Renal cortex interstitium (tissue), 15 donors: ENCODE measurements at places on chromosomes 2 and 18. TPM values are rescaled to one million over a fixed set of nuclear protein-coding genes. Genes with fewer than 3 reads are reported as not detected.

DNA sequence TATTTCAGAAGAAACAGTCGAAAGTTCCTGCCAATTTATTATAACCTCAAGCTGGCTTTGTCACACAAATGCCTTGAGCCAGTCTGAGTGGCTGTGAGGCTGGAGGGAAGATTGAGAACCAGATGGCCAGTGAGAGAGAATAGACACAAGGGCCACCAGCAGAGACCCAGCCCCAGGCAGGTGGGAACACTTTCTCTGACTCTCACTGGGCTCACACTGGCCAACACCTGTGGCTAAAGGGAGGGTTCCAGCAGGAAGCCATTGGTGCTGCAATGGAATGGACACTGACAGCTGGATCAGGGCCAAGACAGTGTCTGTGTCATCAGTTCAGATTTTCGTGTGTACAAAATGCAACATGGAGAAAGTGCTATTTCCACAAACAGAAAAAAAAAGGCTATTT lies 29.9 kb downstream of the LOXHD1 start:
- no peak for DNase-seq

DNA sequence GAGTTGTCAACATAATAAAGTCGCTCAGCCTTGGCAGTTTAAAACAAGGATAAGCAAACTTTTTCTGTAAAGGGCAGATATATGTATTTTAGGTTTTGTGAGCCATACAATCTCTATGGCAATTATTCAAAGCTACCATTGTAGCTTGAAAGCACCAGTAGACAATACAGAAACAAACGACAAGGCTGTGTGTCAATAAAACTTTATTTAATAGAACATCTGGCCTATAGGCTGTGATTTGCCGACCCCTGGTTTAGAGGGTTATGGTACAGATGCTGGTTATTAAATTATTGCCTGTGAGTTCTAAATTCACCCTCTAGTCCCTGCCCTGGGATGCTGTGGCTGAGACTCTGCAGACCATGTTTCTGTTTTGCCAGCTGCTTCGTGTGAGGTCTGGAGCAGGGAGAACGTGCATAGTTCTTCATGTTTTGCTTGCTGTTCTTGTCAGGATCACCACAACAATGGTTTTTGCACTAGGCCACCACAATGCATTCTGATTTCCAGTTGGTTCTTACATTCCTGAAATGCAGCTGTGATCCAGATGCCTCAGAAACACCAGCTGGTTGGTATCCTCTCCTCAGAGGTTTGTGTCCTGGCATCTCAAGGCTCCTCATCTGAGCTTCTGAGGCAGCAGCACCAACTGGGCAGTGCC lies 46.6 kb downstream of the ICOS start:
- DNase-seq = no peak

GRCh38 chr2:144942516-144943256 lies 422.8 kb upstream of the ZEB2 start:
- no peak for DNase-seq

Gene KIF1A
- polyA plus RNA-seq = 11.4 TPM

Gene SERPINB4
- polyA plus RNA-seq = not detected

Gene COL5A2
- polyA plus RNA-seq = 115 TPM

GRCh38 chr18:72738136-72738535 lies 129.7 kb downstream of the NETO1 start:
- no peak for DNase-seq

GRCh38 chr2:170073288-170073687 lies 104.7 kb upstream of the MYO3B start:
- no peak for DNase-seq

- DNase-seq = no peak
Measured at GRCh38 chr18:32095192-32095899, 3.7 kb downstream of the RNF138 start.

DNA sequence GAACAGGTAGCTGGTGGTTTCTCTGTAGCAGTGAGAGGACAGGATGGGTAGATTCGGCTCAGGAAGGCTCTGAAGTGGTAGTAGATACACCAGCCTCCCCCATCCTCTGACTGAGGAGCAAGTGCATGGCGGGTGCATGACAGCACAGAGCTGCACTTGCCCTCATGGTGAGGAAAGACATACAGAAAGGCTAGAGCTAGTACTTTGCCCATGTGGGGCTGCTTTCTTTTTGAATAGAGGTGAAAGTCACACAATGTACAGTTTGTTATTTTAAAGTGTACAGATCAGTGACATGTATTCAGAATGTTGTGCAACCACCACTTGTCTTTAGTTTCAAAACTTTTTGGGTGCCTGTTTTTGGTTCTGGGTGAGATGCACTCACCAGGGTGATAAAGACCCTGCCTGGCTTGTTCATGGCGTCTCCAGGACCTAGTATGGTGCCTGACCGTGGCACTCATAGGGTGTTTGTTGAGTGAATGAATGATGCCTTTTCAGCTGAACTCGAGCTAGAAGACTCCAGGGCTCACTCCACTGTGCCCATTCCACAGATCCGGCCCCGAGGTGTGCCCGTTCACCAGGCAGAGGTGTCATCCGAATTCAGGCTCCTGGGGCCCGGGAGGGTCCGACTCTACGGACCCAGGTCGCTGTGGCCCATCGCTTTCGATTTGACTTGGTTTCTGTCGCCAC lies 421 bp upstream of the VAMP5 start:
- no peak for DNase-seq

DNA sequence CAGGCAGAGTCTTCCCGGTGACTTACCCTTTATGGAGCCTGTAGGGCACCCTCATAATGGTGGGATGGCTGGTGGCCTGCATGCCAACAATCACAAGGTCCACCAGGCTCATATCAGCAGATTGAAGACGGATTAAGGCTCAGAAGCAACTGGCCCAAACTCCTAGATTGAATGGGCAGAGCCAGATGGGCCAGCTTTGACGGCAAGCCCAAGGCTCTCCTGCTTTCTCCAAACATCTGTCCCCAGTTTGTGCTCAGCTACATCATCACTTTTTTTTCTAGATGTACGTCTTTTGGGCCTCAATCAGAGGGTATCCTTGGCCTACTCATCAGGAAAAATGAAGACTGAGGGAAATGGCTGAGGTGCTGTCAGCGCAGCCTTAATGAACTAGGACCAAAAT lies 114.6 kb downstream of the VIT start:
- no peak for DNase-seq

DNA sequence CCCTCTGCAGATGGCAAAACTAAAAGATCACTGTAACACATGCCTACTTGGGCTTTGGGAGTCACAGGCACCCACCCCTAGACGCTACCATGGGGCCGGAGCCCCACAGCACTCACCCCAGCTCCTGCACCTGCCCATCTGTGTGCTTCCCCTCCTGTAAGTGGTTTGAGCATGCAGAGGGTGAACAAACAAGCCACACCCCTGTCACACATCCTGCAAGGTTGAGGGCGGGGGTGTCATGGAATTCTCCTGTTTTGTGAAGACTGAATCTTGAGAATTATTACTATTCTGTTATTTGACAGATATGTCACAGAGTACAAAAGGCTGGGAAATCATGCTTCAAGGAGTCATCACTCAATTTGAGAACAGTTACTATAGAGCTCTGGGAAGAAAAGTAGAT lies 60.9 kb downstream of the RFTN2 start:
- DNase-seq = no peak

DNA sequence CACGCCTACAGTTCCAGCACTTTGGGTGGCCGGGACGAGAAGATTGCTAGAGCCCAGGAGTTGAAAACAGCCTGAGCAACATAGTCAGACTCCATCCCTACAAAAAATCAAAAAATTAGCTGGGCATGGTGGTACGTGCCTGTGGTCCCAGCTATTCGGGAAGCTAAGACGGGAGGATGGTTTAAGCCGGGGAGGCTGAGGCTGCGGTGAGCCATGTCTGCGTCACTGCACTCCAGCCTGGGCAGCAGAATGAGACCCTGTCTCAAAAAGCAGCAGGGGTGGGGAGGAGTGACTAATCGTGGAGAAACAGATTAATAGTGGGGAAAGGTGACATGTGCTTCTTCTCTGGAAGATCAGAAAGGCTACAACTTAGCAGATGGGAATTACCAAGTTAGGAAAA lies 58.1 kb upstream of the GPC1 start:
- no peak for DNase-seq

DNA sequence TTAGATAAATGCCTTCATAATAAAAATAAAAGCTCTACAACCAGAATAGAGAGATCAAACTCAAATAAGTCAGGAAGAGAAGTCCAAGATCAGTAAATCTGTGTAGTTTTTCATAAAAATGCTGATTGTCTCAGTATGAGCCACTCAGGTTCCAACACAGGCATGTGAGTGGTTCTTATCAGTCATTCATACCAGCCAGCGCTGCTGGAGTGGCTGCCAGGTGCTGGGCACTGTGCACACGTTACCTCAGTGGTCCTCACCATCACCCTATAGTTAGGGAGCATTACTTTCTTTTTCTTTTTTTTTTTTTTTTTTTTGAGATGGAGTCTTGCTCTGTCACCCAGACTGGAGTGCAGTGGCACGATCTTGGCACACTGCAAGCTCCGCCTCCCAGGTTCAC lies 23.8 kb downstream of the CNDP1 start:
- DNase-seq = no peak

Gene LAMA3
- 2.1 TPM for polyA plus RNA-seq

GRCh38 chr2:119689218-119689617 lies 10.2 kb downstream of the TMEM177 start:
- DNase-seq = no peak

GRCh38 chr2:159290289-159290907 lies 3.9 kb upstream of the WDSUB1 start:
- DNase-seq = peak; percentile 15

Gene ACKR3
- 56.2 TPM for polyA plus RNA-seq

DNA sequence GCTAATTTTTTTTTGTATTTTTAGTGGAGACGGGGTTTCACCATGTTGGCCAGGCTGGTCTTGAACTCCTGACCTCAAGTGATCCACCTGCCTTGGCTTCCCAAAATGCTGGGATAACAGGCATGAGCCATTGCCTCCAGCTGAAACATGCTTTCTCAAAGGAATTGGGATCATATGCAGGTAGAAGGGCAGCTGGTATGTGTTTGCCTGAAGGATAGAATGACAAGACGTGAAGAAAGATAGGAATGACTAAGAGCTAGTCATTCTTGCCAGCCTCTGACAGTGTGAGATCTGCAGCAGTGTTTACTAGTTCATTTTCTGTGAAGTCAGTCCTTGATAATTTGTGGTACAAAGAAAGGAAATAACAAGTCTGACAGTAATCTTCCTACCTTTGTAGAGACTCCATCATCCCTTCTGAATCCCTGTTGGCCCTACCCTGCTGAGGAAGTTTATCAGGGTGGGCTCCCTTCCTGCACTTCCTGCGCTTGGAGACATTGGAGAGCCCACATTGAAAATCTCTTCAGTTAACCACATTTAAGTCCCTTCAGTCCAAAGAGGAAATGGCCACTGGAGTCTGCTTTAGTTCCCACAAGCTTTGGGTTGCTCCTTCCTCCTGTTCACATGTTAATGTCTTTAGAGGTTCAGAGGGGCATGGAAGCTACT lies 14.7 kb downstream of the CFLAR start:
- no peak for DNase-seq

- no peak for DNase-seq
Measured at GRCh38 chr2:126674075-126674744, 18.3 kb downstream of the GYPC start.

DNA sequence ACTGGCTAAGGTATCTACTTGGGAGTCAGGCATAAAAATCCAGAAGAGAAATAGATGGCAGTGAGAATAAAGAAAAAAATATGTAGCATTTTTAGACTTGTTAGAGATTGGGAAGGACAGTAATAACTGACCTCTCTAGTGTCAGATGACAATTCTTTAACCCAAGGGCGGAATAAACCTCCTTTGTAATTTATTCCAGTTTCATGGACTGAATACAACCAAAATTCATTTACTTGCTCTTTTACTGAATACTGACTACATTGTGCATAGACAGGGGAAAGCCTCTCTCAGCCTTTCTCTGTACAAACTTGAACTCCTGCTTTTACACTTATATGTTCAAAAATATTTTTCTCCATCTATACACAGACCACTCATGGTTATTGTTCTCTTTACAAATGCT lies 475.3 kb upstream of the RAB12 start:
- no peak for DNase-seq

- no peak for DNase-seq
Measured at GRCh38 chr2:99975386-99975785, 167.0 kb downstream of the AFF3 start.

DNA sequence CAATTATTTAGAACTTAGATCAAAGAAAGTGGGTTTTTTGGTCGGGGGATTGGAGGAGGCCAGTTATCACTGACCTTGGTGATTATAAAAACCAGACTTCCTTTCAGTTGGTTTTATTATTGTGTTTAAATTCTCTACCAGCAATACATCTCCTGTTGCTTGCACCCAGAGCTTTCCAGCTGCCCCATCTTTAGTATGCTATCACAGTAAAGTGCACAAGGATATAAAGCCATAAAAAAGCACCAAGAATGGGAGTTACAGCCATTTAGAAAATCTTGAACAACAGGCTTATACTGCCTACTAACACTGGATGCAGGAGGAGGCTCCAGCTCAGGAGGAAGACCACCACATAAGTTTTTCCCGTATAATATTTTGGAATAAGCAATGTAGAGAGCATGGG lies 148.7 kb upstream of the OSR1 start:
- no peak for DNase-seq

DNA sequence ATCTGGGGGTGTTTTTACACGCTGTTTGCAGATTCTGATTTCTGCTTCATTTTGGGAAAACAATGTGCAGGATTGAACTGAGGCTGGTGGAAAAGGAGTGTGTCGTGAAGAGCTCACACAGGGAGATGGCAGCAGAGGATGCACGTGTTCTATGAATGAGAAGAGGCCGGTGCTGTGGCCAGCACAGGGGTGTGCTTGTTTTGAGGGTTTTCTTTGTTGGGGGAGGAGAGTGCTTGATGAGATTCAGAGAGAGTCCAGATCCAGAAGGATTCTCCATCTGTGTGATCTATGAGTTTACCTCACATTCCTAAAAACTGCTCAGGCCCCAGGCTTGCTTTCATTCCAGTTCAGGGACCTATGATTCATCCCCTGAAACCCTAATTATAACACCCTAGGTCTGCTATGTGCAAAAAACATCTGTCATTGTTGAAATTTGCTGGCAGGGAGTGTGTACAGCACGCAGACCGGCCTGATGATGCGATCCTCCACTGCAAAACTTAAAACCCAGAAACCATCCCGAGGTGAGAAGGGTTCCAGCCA lies 12.1 kb downstream of the TGFA start:
- DNase-seq = no peak

DNA sequence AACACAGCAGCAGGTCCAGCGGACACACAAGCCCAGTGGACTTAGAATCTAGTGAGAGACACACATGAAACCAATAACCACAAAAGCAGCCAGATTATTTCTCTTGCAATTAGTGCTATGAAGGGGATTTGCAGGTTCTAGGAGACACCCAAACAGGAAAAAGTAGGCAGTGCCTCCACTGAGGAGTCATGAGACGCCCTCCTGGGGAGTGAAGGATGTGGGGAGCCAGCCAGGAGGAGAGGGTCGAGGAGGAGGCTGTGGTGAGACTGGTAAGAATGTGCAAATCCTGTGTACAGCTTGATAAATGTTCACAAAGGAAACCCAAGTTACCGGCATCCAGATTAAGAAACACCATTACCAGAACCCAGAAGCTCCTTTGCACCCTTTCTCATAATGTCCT lies 2.7 kb upstream of the CAPN13 start:
- DNase-seq = no peak
